ENCODE measurements at places on chromosomes 11 and 22.

DNA sequence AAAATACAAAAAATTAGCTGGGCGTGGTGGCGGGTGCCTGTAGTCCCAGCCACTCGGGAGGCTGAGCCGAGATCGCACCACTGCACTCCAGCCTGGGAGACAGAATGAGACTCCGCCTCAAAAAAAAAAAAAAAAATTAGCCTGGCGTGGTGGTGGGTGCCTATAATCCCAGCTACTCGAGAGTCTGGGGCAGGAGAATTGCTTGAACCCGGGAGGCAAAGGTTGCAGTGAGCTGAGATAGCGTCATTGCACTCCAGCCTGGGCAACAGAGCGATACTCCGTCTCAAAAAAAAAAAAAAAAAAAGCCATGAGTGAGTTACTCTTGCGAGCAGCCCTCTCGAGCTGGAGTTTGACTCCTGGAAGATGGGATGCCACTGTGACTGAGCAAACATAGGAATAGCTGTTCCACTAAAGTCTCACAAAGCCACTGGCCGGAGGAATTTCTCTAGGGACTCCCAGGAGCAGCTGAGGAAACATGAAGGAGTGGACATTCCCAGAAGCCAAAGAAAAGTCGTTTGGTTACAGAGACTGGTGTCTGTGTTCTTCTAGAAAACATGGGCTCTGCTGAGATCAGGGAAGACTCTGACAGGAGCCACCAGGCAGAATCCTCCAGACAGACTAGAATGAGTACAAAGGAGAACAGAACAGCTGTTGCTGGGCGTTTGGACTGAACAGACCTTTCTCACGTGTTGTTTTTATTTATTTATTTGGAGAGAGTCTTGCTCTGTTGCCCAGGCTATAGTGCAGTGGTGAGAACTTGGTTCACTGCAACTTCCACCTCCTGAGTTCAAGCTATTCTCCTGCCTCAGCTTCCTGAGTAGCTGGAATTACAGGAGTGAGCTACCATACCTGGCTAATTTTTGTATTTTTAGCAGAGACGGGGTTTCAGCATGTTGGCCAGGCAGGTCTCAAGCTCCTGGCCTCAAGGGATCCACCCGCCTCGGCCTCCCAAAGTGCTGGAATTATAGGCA is 32.4 kb upstream of the MYH9 start:
- ATAC-seq, result peak; percentile 21

DNA sequence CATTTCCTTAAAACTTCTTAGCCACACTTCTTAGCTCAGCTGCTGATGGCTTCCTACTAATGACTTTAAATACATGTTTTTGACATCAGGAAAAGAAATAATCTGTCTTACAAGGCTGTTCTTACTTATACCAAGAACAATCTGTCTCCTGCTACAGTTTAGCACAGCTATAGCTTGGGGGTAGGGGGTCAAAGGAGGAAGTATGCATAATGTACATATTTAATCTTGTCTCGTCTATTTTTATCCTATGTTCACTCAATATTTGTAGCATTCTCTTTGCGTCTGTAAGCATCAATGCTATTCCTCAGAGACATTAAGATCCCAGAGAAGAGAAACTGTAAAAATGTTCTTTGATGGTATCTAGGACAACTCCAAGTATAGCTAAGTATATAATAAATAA is 96.0 kb downstream of the KIRREL3 start:
- no peak for ATAC-seq

GRCh38 chr11:69904161-69904973 is 85.2 kb upstream of the FGF3 start:
- no peak for ATAC-seq

DNA sequence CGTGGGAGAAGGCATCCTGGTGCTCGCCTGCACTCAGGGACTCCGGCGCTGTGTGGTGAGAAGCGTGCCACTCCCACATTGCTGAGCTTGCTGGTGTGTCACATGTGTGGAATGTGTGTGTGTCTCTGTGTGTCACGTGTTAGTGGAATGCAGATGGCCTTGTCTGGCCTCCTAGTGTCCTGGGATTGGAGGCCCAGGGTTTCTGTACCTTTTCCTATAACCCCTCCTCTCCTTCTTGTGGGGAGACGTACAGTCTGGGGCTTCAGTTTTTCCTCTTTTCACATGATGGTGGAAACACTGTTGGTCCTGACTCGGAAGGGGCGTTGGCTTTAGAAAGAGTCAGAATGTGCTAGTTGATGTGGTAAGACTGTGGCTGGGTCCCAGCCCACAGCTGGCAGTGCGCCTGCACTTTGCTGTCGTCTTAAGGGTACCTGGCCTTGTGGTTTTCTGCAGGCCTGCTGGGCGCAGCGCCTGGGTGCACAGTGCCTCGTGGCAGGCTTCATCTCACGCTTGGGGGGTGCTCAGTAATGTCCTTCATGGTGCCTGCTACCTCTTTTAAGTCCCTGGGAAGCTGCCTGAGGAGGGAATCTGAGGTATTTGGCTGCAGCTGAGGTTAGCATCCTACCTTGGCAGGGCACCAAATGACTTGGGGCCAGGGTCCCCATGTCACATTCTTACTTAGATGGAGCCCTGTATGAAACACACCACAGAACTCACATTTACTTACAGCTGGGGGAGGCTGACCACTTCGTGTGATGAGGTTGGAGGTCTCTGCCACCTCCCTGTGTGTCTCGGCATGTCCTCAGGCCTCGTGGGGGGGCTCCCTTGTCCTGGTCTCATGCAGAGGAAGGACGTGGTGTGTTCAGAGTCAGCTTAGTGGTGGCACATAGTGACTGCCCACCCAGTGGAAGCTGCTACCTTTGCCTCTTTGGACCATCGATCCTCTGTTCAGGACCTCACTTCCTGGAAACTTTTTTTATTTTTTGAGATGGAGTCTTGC is 61.9 kb downstream of the MED15 start:
- ATAC-seq, result no peak

- peak; percentile 92 for ATAC-seq
Measured at GRCh38 chr22:33811686-33812085, 108.6 kb downstream of the LARGE1 start.

- no peak for ATAC-seq
Measured at GRCh38 chr11:44880511-44880910, 70.2 kb downstream of the TP53I11 start.

GRCh38 chr11:10639350-10639749 is 54.2 kb downstream of the IRAG1 start:
- no peak for ATAC-seq

- peak; percentile 86 for ATAC-seq
Measured at GRCh38 chr11:116641561-116642045, 131.2 kb downstream of the BUD13 start.
